Left hindlimb (tissue), 1 donor: ENCODE measurements at places on chromosomes 3 and 15.

DNA sequence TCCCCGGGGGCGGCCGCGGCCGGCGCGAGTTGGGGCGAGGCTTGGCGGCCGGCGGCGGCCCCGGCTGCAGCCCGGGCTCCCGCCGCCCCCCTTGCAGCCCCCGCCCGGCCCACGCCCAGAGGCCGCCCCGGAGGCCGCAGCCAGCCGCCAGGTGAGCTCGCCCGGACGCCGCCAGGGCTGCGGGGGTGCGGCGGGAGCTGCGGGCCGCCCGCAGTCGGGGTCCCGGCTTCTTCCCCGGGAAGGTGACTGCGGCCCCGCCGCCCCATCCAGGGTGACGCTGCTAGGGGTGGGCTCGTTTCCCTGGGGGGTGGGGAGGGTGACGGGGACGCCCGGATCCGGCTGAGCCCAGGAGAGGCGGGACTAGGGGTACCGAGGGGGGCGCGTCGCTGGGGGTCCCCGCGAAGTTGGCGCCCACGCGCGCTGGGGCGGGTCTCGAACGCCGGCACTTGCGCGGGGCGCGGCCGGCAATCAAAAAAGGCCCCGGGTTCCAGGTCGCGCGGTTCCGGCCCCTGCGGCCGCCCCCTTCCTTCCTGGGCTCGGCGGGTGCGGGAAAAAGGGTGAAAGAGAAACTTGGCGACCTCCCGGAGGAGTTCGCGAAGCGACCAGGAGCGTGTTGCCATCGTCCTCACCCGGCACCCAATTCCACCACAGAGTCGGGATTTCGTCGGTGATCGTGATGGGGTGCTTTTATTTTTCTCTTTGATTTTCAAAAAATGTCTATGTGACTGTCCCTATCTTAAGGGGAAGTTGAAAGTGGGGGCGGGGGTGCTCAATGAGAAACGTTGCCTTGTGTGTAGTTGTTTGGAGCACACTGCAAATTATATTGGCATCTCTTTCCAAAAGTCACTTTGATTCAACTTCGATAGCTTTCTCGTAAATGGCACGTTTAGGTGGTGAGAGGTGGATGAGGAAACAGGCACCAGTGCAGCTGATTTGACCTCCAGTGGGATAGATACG, 619 bp downstream of the ATXN7 start:
- DNase-seq, result peak; percentile 73

GRCh38 chr3:176650478-176650877, 546.8 kb downstream of the TBL1XR1 start:
- DNase-seq, result no peak

GRCh38 chr15:64187396-64188191, 24.8 kb upstream of the PPIB start:
- DNase-seq, result no peak

DNA sequence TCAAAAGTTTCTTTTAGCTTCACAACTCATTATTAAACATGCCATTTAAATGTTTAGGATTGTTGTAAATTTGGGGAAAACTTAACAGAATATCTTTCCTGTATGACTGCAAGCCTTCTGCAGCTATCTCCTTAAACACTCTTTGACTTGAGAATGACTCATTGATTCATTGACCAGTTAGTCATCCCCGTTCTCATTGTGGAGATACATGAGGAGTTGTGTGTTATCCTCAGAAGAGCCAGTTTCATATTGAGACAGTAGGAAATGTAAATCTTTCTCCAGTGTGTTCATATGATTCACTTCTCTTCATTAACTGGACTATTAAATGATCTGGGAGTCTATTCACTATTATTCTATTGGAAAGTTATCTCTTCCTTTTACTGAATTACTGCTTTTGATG, 83.0 kb downstream of the CRYGS start:
- no peak for DNase-seq

DNA sequence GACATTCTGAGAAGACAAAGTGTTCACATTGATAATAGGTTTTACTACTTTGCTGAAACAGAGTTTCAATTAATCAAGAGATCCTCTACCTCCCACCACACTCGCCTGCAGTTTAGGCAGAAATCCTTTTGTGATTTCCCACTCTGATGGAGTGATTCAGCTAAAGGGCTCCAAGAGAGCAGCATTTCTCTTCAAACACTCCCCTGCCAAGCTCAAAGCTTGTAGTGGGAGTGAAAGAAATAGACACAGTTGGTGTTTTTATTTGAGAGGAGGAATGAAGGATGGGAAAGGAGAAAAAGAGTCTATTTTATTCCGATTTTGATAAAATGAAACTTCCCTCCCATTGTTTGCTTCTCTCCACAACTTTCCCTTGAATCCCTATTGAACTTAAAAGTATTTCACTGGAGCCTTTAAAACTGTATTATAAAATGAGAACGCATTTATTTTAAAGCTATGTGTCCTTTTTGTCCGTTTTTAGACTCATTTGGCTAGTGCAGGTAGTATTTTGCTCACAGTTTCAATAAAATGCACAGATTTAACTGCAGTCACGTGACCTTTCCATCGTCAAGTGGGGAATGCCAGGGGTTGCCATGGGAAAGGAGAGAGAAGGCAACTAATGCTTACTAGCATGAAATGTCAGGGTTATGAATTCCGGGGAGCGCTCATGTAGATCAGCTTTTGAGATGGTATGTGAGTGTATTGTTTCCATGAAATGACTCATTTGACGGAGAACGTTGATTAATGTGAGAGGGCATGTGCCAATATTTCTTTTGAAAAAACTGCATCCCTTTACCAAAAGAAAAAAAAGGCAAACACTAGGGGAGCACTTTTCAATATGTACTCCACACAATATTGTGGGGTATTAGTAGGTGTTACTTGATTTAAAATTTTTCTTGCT, 7.7 kb upstream of the OSBPL11 start:
- DNase-seq, result no peak

- no peak for DNase-seq
Measured at GRCh38 chr3:129577925-129578786, 28.3 kb downstream of the PLXND1 start.

- no peak for DNase-seq
Measured at GRCh38 chr15:43702701-43703424, 9.2 kb downstream of the CKMT1A start.

DNA sequence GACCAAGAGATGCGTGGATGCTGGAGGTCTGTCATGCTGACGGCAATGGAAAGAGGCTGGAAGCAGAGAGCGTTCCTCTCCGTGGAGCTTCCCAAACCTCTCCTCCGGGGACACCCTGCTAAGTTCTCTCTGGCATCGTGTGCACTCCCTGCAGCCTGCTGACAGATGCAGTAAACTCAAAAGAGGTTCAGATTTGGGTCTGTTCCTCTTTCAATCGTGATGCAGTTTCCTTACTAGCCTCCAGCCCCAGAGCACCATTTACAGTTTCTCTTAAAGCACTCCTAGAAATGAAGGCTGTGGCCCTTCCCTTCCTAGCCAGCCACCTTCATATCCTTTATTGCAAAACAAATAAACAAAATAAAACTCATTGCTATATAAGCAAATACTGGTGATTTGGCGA, 47.3 kb upstream of the LRRC58 start:
- no peak for DNase-seq
